ENCODE measurements at places on chromosomes 4 and X.
A peak's percentile ranks its signal among the peaks of the same experiment; 100 is the strongest.

DNA sequence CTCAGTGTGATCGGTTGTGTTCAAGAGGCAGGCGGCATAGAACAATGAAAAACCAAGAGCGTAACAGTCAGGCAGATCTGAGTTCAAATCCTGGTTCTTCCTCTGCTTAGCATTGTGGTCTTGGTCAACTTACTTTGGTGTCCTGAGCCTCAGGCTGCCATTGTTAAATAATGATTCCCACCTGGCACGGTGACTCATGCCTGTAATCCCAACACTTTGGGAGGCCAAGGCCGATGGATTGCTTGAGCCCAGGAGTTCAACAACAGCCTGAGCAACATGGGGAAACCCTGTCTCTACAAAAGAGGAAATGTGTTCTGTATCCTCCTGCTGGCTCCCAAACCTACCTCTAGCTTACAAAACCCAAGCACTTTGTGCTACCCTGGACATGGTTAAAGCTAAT is 129.0 kb upstream of the STX18 start:
- no peak for DNase-seq
- H3K27me3 ChIP-seq: no peaks in the 10 kb centered on the region
- no peak overlapping the region for H3K4me3 ChIP-seq
- H3K27ac ChIP-seq: no peak overlapping the region

- H3K4me3 ChIP-seq: no peak overlapping the region
- H3K27me3 ChIP-seq: no peaks in the 10 kb centered on the region
- no peaks in the 10 kb centered on the region for H3K4me1 ChIP-seq
- no peak overlapping the region for H3K27ac ChIP-seq
Measured at GRCh38 chr4:66071911-66072310, 401.6 kb upstream of the EPHA5 start.

GRCh38 chrX:40248822-40249221 is 151.1 kb upstream of the BCOR start:
- H3K36me3 ChIP-seq: no peaks in the 10 kb centered on the region
- no peak overlapping the region for H3K27ac ChIP-seq
- no peak overlapping the region for H3K4me3 ChIP-seq
- no peak for DNase-seq

DNA sequence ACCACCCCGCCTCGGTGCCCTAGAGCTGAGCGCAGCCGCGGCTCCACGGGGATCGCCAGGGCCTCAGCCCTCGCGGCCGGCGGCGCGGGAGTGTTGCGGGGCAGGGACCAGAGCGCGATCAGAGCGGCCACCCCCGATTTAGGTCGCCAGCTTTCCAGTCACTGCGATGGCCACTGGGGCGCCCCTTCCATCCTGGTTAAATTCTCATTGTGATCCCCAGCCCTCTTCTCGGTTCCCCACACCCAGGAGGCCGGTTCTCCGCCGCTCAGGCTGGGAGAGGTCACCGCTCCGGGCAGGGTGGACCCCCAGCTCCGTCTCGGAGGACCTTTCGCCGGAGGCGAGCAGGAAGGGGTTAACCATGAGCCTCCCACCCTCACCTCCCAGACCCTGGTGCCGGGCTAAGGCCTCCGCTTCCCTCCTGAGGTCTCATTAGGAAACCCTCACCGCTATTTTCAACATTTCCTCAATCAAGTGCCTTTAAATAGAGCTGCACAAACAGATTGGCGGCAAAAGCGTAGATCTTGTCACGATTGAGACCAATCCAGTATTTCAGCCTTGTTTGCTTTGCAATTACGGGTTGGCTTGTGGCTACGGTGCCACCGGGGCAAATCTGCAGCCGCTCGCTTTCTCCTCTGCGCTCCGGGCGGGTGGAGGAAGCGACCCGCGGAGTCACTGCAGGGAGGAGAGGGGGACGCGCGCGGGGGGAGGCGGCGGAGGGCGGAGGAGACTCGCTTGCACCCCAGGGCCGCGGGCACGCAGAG is 8.3 kb upstream of the HAND2 start:
- DNase-seq: no peak
- H3K4me3 ChIP-seq: peak overlapping the region; percentile 24
- H3K4me1 ChIP-seq: peaks cover 14% of the 10 kb centered on the region
- no peaks in the 10 kb centered on the region for H3K36me3 ChIP-seq
- no peak overlapping the region for H3K27ac ChIP-seq

DNA sequence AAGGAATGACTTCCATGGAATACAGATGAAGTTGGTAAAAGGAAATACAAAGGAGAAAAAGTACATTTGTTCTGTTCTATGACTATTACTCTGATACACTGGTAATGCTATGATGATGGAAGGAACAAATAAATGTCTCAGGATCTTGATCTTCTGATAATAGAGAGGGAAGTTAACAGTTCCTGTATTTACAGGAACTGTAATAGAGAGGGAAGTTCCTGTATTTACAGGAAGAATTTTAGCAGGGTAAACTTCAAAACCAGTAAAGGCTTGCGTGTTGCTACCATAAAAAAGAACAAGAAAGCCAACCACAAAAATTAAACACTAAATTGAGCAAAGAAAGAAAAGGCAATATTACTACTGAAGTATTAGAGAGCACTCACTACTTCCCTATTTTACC is 91.7 kb upstream of the HPGD start:
- H3K4me1 ChIP-seq: no peaks in the 10 kb centered on the region
- no peaks in the 10 kb centered on the region for H3K27me3 ChIP-seq
- H3K27ac ChIP-seq: no peak overlapping the region
- H3K4me3 ChIP-seq: no peak overlapping the region
